ENCODE measurements at places on chromosomes 2 and 18.
A peak's percentile ranks its signal among the peaks of the same experiment; 100 is the strongest.

DNA sequence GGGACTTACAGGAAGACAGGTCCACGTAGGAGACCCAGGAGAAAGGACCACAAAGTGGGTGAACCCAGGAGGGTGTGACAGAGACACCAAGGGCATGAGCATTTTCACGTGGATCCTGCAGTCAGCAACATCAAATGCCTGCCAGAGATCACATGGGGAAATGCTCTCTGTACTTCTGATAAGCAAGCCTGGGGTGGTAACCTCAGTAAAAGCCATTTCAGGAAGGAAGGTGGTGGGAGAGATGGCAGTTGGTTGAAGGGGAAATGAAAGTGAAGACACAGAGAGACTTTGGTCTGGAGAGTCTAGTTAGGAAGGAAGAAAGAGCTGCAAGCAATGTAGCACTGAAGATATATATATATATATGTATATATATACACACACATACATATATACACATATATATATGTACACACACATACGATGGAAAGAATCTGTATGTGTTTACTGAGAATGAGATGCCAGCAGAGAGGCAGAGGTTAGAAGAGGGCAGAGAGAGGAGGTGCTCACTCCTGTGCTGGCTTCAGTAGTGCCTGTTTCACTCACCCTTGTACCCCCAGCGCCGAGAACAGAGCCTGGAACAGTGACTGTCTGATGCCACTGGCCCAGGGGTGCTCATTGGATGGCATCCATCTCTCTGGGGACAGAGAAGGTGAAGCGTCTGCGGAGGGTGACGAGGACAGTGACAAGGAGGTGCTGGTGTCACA lies 314.9 kb downstream of the AFF3 start:
- DNase-seq: no peak

DNA sequence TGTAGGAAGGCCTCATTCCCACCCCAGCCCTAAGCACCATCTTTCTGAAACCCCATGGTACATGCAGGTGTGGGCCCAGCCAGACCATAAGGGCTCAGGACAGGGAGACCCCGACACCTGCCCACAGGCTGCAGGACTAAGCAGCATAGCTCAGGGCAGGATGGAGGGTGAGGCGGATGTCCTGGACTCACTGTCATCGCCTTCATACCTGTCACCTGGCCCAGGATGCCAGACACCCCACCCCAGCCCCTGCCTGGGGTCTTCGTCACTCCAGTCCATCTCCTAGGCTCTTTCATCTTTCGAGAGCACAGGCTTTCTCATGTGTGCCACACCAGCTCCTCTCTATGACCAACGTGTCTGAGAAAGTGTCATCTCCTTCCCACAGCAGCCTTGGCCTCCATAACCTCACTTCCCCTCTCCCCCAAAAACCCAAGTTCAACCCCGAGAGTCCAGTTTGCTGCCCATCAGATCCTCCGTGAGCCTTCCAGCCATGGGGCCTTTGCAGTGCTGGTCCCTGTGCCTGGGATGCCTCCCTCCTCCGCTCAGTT lies 71.5 kb downstream of the EMX1 start:
- DNase-seq: no peak

GRCh38 chr2:193847130-193847529 lies 1652.4 kb upstream of the TMEFF2 start:
- no peak for DNase-seq

DNA sequence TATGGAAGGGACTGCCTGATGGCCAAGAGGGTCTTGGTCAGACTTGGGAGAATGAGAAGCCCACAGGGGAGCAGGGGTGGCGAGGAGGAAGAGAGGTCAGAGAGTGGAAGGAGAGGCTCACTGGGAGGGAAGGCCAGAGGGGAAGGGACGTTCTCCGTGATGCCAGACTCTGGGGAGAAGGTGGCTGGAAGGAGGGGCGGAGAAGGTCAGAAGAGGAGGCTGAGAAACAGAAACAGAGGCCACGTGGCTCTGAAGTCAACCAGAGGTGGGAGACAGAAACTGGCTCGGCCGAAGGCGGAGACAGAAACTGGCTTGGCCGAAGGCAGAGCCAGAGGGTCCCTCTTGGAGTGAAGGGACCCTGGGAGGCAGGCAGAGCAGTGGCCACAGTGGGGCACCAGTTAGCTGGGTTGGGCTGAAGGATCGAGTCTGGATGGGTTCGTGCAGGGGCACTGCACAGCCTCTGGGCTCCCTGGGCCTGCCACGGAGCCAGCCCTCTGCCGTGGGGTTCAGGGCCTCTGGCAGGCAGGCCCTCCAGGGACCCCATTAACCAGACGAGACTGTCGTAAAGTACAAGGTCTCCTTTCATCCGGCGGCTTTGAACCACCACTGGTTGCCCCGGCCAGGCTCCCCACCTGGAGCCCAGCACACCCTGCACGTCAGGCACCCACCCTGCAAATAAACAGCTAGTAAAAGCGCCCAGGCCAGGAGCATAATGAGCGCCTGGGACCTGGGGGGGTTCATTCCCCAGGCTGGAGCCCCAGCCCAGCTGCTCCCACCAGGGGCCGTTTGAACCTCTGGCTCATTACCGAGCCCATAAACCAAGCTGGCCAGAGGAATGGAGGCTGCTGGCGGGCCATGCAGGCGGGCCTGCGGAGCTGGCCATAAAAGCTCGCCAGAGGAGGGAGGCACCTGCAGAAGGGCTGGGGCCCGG lies 218.8 kb downstream of the DYSF start:
- DNase-seq: no peak

DNA sequence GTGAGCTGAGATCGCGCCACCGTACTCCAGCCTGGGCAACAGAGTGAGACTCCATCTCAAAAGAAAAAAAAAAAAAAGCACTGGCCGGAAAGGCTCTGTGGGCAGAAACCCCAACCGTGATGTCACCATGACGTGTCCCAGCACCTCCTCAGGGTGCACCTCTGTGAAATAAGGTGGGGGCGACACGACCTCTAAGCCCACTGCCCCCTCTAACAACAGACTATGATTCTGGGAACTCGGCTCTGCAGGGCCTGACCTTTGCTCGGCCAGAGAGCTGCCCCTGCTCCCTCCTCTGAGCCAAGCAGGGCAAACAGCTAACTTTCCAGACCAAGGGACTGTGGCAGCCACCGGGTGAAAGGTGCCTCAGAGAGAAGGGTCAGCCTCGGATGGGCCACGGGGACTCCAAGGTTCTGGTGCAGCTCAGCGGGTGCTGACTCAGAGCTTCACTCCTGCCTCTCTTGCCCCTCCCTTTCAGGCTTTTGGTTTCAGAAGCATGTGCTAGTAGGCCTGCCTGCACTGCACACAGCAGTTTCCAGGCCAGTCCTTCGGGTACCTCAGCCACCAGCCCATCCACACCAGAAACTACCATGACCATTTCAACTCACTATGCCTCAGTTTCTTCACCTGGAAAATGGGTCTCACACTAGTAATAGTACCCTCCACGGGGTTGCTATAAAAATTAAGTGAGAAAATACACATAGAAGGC lies 8.0 kb downstream of the TMBIM1 start:
- peak; percentile 53 for DNase-seq

DNA sequence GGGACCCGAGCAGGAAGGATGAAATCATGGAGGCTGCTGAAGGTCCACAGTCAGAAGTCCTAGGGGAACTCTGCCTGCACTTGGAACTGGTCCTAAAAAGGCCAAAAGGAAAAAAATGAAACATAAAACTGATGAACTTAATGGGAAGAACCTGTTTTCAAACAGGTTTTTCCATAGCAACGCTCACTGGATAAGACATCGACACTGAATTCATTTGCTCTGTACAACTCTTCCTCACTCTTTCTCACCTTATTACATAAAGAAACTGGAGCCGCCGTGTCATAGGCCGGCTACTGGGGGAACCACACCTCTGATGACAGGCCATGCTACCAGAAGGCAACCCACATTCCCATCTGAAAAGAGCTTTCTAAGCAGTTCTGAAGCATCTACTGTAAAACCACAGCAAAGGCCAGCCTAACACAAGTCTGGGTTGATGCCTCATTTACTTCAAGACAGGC lies 83.6 kb downstream of the FARSB start:
- no peak for DNase-seq

DNA sequence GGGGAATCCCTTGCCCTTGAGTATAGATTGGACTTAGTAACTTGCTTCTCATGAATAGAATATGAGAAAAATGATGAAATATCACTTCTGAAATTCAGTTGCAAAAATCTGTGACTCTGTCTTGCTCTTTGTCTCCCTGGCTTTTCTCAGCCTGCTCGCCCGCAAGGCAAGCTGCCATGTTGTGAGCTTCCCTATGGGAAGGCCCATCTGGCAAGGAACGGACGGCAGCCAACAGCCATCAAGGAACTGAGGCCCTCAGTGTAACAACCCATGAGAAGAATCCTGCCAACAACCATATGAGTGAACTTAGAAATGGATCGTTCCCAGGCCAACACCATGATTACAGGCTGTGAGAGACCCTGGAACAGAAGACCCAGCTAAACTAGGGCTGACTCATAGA lies 58.4 kb upstream of the PGAP1 start:
- no peak for DNase-seq

- no peak for DNase-seq
These were observed 182.2 kb downstream of the CMPK2 start for GRCh38 chr2:6683516-6683915.

GRCh38 chr2:141889788-141890187 lies 241.0 kb downstream of the LRP1B start:
- DNase-seq: no peak
